Prostate gland (tissue), 2 donors: ENCODE measurements at places on chromosomes 1 and 21. TPM values are rescaled to one million over a fixed set of nuclear protein-coding genes. Genes with fewer than 3 reads are reported as not detected.

GRCh38 chr1:53073868-53074311, 11.9 kb downstream of the PODN start:
- no peak for DNase-seq

LRRC38 gene
- total RNA-seq, result 0.14 TPM

DNA sequence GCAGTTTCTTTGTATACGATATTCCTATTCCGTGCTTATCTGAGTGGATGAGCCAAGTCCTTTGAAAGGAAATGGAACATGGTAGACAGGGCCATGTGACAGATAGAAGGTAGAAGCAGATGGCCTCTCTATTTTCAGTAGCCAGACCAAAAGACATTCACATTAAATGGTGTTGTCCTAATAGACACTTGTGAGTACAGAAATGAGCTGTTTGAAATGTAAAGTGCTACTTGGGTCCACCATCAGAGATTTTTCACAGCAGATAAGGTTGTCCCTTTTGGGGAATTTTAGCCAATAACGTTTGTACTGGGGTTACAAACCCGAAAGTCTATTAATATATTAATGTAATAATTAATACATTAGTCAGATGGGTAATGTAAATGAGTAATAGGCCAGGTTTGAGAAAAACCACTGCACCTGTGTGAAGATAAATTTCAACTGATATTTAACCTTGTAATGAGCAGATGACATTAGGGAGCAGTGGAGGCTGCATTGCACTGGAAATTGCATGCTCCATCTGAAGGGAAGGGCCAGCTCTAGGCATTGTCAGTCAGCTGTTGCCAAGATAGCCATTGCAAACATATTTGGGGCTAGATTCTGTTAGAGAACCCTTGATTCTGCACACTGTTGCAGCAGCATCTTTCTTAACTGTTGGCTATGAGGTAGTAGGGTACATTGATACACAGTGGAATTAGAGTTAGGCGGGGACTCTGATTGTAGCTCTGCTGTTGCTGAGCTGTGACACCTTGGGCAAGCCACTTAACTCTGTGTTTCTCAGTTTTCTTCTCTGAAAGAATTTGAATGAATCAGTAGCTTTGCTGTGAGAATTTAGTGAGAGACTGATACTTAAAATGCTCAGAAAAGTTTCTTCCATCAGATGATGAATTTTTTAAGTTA, 43.8 kb downstream of the FGGY start:
- no peak for DNase-seq

DNA sequence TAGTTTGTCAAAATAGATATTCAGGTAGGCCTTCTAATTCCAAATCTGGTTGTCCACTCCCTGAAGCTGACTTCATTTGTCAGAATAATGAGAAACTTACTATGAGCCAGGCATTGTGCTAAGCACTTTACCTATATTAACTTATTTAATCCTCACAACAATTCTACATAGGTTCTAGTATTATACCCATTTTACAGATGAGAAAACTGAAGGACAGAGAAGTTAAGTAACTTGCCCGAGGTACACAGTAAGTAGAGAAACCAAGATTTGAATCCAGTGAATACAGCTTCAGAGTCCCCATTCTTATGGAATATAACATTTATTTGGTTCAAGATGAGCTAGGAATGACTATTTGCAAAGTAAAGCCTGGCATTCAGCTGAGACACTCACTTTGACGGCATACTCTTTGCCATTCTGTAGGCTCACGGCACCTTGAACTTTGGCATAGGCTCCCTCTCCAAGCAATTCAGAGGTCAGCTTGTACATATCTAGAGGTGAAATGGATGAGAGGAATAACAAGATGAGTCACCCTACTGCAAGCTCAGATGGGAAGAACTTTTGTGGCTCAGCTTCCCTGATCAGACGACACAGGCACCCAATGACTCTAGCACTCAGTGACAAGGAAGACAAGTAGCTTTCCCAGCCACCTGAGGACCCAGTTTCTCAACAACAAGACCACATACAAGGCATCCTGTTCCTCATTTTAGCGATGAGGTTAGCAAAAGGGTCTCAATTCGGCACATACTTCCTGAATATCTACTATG, 23.7 kb downstream of the MKNK1 start:
- no peak for DNase-seq

ACOT11 gene
- total RNA-seq, result 18.6 TPM

DNA sequence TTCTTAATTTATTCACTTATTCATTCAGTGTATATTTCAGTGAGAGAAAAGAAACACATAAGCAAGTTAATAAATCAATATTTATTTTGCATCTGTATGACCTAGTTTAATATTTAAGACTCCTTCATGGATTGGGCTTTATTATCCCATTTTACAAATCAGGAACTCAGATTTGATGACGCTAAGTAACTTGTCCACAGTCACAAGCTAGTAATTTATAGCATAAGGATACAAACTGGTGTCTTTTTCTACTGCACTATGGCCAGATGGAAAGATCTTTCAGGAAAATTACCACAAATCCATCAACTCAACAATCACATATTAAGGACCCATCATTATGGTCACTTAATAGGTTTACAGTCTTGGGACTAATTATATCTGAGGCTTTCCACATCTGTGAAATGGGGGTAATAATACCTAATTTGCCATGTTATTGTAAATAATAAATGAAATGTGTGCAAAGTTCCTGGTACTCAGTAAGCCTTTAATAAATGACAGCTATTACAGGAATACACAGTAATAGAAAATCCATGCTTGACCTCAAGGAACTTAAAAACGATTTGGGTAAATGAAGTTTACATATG, 13.3 kb downstream of the CDKN2C start:
- no peak for DNase-seq

- DNase-seq, result peak; percentile 57
Measured at GRCh38 chr1:20212685-20213331, 26.5 kb upstream of the PLA2G2C start.

- DNase-seq, result no peak
Measured at GRCh38 chr1:5198328-5198727, 543.9 kb downstream of the AJAP1 start.

GBP6 gene
- total RNA-seq, result not detected

DNA sequence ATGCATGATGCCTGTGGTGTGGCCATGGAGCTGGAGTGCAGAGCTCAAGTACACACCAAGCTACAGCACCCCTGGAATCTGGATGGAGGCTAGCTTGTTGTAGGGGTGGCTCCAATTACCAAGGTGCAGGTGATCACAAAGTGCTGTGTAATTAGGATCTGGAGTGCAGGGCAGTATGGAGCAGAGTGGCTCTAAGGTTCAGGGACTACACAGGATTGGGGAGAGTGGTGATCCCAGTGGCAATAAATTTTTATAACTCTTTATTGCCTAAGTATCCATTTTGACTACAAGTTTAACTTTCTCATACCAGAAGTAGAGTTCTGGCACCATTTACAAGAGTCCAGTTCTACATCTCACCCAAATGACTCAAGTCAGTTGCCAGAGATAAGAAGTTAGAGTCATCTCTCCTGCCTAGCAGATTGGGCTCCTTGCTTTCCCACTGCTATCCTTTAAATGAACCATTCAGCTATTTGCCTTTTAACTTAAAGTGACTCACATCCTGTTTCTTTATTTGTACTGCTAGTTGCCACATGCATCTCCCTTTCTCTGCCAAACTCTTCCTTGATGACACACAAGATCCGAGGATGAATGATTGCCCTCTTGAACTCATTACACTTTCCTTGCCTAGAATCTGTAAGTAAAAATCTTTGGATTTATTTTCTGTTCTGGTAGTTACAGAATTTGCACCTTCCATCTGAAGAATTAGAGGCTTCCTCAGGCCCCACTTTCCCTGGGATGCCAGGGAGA, 427.2 kb downstream of the KCNT2 start:
- DNase-seq, result no peak

GRCh38 chr21:14541841-14542490, 4.1 kb downstream of the SAMSN1 start:
- no peak for DNase-seq

DNA sequence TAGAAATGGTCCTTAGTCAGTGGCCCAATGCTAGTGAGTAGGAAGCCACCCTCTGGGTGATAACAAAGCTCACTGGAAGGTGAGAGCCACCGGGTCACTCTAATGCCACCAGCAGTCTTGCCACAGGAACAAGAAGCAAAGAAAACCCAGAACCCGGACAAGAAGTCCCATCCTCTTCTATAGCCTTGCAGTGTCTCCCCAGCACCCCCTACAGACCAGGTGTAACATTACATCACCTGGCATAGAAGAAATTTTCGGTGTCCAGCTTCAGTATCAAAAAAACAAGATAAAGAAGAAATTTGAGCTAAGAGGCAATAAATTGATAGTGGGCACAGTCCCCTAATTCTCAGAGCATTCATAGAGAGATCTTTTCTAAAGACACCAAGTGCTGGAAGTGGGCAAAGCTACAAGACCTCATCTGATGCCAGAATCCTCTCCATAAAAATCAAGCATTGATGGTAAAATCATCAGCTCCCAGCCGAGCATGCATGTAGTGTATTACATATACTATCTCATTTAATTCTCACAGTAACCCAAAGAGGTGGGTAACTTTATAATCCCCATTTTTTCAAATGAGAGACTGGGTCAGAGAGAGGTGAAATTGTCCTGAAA, 491.0 kb downstream of the MATN1 start:
- DNase-seq, result no peak

PLCH2 gene
- total RNA-seq, result 41.0 TPM

- DNase-seq, result no peak
Measured at GRCh38 chr1:228015276-228016180, 8.7 kb downstream of the WNT3A start.

- no peak for DNase-seq
Measured at GRCh38 chr1:9910076-9910422, at the start of gene CTNNBIP1. TSS of gene CTNNBIP1 (minus strand) at chr1:9910269. CDS start at chr1:9872064, 38,205 bp downstream.

RAB7B gene
- total RNA-seq, result 16.1 TPM

DNA sequence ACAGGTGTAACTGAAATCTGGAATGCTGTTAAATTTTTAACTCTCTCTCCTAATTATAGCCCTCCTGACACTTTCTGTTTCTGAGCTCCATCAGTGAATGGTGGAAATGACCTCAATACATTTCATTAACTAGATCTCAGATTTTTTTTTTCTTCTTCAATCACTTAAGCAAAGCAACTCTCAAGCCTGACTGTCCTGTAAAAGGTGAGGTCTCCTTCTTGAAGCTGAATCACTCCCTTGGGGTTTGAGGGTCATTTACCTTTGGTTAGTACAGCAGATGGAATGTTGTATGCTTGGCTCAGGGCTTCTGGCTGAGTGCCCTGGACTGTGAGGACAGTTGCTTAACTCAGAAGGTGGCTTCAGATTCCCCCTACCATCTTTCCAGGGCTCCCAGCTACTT, 518.7 kb downstream of the PTPRC start:
- no peak for DNase-seq

RUNX1 gene
- total RNA-seq, result 23.0 TPM

GRCh38 chr1:116564426-116564825, 6.4 kb downstream of the CD58 start:
- no peak for DNase-seq

DNA sequence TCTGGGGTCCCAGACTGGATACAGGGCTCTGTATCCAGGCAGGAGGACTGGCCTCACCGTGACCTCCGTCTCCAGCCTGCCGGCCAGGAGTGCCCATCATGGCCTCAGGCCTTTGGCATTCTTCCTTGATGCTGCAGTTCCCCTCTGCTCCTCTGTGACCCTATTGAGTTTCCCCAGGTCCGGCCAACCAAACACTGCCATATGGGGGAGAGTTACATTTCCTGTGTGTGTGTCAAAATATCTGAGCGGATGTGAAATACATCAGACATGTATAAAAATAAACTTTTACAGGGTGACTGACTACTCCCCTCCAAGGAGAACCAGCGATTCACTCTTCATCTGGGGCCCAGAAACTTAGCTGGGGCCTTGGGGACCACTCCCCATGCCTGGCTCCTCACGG, 10.2 kb upstream of the UBL4B start:
- DNase-seq, result no peak

LINGO4 gene
- total RNA-seq, result 2.3 TPM

- no peak for DNase-seq
Measured at GRCh38 chr1:12085643-12086260, 22.6 kb downstream of the TNFRSF8 start.

DNA sequence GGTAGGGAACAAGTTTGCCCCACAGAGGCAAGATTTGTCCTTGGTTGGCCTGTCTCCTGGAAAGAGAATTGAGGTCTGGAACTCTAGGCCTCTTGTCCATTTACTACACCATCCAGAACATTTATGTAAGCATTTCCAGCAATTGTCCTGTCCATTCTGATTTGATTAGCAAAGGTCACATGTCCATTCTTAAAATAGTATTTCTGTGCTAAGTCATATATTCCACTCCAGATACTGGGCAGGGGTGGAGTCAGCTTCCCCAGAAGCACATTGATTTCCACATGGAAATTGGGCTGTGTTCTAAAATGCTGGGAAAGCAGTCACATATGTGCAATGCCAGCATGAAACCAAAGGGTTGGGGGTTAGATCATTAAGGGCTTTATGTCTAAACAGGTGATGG, 21.5 kb upstream of the FMN2 start:
- DNase-seq, result no peak

- DNase-seq, result no peak
Measured at GRCh38 chr21:17427831-17428483, 84.9 kb upstream of the CXADR start.

HJV gene
- not detected for total RNA-seq

DNA sequence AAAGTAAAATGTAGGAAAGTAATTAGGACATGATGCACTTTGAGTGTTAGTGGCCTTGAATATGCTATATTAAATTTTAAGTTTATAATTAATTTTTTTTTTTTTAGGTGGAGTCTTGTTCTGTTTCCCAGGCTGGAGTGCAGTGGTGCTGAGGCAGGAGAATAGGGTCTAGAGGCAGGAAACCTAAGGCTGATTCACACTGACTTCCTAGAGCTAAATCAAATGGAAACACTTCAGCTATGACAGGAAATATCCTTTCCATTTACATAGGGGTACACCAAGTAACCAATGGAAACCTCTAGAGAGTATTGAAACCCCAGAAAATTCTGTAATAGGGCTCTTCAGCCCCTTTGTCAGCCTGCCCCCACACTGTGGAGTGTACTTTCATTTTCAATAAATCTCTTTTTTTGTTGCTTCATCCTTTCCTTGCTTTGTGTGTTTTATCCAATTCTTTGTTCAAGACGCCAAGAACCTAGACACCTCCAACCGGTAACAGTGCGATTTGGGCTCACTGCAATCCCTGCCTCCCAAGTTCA, 17.9 kb upstream of the THRAP3 start:
- no peak for DNase-seq

GRCh38 chr1:245380790-245381535, 226.2 kb downstream of the KIF26B start:
- no peak for DNase-seq

- DNase-seq, result no peak
Measured at GRCh38 chr1:239717097-239717917, 330.9 kb downstream of the CHRM3 start.

GRCh38 chr21:31136891-31137290, 98.6 kb upstream of the KRTAP19-8 start:
- no peak for DNase-seq

- no peak for DNase-seq
Measured at GRCh38 chr1:67339623-67340343, 32.1 kb downstream of the IL12RB2 start.

KRTAP7-1 gene
- not detected for total RNA-seq

GRCh38 chr1:82391712-82392111, 591.0 kb downstream of the ADGRL2 start:
- DNase-seq, result no peak

KTI12 gene
- 15.0 TPM for total RNA-seq
